ENCODE measurements at places on chromosomes 6 and 20. TPM values are rescaled to one million over a fixed set of nuclear protein-coding genes. Genes with fewer than 3 reads are reported as not detected.

Gene YIPF3
- 100 TPM for total RNA-seq

Gene CLIC1
- total RNA-seq: 1,400 TPM

Gene CLPSL1
- not detected for total RNA-seq

Gene RBM12
- 68.1 TPM for total RNA-seq

Gene PAX1
- total RNA-seq: not detected

Gene DPPA5
- total RNA-seq: not detected
